ENCODE measurements at places on chromosomes 16 and 17.

- DNase-seq, result peak; percentile 37
Observed at GRCh38 chr17:81712468-81713003, 452 bp downstream of the SLC25A10 start.

DNA sequence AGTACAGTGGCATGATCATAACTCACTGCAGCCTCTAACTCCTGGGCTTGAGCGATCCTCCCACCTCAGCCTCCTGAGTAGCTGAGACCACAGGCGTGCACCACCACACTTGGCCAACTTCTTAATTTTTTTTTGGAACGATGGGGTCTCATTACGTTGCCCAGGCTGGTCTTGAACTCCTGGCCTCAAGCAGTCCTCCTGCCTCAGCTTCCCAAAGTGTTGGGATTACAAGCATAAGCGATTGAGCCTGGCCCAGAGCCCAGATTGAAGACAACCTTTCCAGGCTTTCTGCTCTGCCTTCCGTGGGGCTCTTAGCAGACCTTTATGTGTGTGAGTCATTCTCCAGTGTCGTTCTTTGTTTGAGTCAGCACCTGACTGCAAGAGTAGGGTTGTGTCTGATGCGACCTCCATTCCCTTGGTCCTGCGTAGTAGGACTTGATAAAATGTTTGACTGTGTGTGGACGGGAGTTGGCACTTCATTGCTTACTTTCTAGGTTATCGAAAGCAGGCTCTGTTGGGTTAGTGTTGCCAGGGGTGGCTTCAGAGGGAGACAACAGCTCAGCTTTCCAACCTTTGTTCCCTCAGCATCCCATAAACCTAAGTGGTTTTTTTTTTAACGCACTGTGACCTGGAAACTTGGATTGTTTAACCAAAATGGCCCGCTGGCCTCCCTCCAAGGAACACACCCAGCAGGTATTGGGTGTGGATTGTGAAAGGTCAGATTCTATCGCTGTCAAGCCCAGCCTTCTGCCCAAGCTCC is 26.4 kb downstream of the EEF2K start:
- DNase-seq, result peak; percentile 73

DNA sequence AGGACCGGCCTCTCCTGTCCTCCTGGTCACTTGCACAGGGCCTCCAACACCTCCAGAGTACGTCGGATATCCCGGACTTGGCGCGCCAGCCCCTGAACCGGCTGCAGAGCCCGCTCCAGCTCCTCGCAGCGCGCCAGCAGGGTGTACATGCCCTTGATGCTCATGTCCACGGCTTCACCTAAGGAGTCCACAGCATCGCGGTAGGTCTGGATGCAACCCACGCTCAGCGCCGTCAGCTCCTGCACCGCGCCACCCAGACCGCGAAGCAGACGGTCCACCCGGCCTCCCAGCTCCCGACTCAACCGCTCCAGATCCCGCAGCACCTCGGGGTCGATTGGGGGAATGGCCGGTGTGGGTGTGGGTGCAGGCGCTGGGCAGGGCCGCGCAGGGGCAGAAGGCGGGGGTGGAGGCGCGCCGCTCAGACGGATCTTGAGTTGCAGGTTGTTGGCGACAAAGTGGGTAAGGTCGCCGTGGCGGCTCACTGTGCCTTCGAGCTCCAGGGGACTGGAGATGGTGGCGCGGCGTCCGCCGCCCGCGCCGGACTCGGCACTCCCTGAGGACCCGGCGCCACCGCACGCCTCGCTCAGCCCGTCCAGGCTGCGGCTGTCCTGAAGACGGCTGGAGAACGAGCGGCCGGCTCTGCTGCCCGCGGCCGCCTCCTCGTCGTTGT is 804 bp downstream of the BORCS6 start:
- DNase-seq, result peak; percentile 55

- peak; percentile 94 for DNase-seq
Observed at GRCh38 chr17:42107597-42108576, 4.6 kb downstream of the DHX58 start.

GRCh38 chr17:41324180-41325075 is 8.9 kb upstream of the KRTAP17-1 start:
- DNase-seq, result peak; percentile 34

DNA sequence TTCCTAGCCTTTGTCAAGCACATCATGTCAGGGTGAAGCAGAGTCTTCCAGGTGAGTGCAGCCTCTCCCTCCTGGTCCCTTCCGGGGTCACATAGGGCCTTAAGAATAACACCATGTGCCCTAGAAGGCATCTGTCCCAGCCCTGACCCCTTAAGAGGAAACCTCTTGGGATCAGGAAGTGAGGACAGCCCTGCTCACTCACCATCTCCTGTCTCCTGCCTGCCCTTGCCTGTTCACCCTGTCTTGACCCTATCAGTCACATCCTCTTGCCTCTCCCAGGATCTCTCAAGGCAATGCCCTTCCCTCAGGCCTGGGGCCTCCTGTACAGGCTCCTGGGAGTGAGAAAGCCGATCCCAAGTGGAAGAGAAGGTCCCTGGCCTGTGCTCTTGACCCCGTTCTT is 13.9 kb downstream of the MYL4 start:
- no peak for DNase-seq

DNA sequence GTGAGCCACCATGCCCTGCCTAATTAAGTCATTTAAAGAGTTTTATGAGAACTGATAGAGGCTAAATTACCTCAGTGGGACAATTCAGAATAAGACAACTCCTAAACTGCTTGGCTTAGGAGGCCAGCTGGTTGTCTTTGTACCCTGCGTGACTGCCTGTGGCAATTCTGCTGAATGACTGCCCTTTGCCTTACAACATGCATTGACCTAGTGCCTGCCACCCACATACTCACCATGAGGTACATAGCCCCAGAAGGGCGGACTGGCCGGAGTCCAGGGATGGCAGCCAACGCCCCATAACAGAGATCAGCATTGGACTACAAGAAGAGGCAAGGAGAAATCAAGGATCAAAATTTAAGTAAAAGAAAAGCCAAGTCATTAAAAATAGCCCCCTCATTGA is 7.3 kb downstream of the TAT start:
- DNase-seq, result no peak

DNA sequence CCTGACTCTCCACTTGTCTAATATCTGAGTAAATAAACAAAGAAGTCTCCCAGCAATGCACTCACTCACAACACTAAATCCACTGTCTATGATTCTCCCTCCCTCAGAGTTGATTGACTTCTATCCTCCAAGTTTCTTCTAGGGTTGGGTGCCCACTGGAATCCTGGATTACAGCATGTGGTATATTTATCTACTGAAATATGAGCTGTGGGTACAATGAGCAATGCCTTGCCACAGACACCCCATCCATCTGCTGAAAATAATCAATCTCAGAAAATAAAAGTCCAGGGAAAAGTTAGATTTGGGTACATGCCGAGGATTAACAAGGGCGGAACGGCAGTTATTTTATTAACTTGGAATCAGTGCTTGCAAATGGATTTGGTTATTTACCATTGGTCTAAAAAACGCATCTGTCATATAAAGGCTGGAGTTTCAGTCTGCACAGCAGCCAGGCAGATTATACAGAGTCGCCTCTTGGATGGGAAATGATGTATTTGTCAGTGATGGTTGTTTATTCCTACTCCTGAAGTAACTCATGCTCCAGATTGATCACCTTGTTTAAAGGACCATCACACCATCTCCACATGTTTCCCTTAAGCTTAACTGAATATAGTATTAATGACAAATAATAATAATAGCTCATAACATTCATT is 193.9 kb upstream of the SOX9 start:
- DNase-seq, result no peak
